ENCODE measurements at places on chromosomes 12 and 14.
A peak's percentile ranks its signal among the peaks of the same experiment; 100 is the strongest.

DNA sequence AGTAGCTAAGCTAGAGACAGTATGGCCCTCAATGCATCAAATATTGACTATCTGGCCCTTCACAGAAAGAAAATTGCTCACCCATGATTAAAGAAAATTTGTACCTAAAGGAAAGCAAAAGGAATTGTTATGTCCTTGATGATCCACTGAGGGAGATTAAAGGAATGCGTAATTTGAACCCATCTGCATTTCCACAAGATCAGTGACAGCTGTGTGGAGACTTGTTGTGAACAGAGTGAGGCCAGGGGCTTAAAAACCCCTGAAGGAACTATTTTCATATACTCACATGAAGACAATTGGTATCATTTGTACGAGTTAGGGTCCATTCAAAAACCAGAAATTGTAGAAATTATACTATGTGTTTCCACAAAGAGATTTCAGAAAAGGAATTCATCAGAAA, 1908.1 kb upstream of the SEL1L start:
- DNase-seq = no peak

- no peak for DNase-seq
These were observed 74.7 kb downstream of the DBX2 start for GRCh38 chr12:44976246-44976645.

DNA sequence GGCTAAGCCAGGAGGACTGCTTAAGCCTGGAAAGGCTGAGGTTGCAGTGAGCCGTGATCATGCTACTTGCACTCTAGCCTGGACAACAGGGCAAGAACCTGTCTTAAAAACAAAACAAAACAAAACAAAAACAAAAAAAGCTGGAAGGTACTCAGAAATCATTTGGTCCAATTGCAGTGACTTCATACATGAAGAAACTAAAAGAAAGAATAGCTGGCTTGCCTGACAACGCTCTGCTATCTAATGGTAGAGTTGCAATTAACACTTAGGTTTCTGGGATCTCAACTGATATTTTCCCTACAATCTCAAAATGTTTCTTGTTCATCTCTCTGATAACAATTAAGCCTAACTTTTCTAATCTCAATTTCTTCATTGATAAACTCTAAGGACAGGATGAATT, 13.7 kb downstream of the EEA1 start:
- DNase-seq = no peak

GRCh38 chr12:69161829-69162228, 77.5 kb upstream of the CPSF6 start:
- no peak for DNase-seq

DNA sequence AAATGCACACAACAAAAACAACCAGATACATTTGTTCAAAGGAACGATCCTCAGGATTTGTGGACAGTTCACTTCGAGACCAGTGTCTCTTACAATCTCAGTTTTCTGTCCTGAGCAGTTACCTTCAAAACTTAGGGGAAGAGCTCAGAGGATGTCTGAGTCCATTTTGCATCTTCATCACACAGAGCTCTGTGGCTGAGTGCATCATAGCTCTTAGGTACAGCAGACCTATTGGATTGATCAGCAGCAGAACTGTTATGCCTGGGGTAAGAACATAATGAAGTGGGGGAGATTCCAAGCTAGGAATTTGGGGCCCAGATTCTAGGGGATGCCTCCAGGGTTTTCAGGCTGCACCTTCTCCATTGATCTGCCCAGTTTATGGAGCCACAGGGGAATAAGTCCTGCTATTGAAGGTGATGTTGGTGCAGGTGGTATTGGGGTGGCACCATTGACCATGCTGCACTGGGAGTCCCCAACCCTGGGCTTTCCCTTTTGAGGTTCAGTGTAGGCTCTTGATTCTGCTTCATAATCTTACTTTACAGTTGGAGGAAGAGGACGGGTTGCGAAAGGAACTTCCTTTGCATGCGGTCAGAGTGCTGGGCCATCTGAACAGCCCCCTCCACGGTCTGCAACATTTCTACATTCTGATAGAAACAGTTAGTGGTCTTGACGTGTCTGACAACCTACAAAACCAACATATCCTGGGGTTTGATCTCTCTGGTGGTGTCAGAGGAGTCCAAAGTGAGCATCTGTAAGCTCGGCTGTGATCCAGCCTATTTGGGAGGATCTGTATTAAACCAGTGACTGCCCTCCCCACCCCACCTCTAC, 112.8 kb downstream of the CHST11 start:
- DNase-seq = no peak

GRCh38 chr14:67529947-67530935, 2.8 kb upstream of the PLEKHH1 start:
- no peak for DNase-seq

DNA sequence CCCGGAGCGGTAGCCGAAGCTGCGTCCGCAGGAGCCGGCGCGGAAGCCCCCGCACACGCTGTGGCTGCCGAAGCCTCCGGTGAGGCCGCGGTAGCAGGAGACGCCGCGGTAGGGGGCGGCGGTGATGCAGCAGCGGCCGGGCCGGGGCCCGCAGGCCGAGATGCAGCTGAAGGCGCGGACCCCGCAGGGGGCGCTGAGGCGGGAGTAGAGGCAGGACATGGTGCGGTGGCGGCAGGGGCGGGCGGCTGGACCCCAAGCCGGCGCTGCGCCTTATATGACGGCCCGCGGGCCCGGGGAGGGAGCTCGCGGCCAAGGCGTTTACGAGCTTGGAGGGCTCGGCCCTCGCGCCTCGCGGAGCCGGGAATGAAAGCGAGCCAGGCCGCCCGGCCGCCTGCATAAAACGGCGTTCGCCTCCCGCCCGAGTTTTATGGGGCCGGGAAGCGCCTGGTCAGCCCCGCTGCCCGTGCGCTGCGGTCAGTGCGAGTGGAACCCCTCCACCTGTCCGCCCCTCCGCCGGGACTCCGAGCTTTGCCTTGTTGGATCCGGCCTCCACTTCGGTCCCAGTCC, 16.0 kb upstream of the KRT86 start:
- no peak for DNase-seq

GRCh38 chr14:65167072-65167645, 64.8 kb upstream of the MAX start:
- no peak for DNase-seq

- DNase-seq = no peak
These were observed 2.3 kb downstream of the ETV6 start for GRCh38 chr12:11651785-11652184.

- DNase-seq = no peak
These were observed 5.7 kb downstream of the RAB35 start for GRCh38 chr12:120110550-120111501.

DNA sequence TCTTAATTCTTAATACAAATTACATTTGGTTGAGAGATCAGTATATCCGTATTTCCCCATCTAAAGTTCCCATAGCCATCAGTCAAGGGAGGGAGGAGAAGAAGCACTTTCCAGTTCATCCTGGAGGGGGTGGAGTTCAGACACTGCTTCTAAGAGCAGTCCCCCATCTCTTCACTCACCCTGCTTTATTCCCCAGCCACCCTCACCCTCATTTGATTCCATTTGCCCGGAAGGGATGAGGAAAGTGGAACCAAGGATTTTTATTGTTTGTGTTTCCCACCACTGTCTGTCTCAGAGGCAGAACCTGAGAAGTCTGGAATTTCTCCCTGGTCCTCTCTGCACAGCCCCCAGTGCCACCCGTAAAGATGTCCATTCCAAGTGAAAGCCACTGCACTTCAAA, 134.2 kb upstream of the HIF1A start:
- DNase-seq = no peak

DNA sequence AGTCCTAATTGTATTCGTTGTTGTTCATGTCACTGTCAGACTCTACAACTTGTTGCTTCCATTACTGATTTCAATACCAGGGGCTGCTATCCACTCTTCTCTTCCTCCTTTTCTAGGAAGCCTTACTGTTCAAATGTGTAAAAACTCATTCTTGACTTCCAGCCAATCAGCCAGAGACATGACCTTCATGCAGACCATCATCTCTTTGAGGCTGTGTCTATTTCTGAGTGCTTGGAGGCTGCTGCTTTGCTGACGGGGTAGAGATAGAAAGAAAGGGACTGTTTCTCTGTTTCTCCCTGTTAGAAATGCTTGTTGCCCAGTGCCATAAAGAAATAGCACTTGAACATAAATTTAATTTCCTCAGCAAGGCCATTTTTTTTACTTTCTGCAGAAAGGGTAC, 282.9 kb downstream of the RGS6 start:
- DNase-seq = no peak

- DNase-seq = peak; percentile 36
These were observed 197.3 kb downstream of the TMTC3 start for GRCh38 chr12:88339254-88339949.

- no peak for DNase-seq
These were observed 1.7 kb upstream of the NOS1 start for GRCh38 chr12:117363056-117363662.

GRCh38 chr14:97276573-97276972, 479.4 kb downstream of the VRK1 start:
- no peak for DNase-seq

GRCh38 chr12:118035190-118036041, 18.9 kb downstream of the RFC5 start:
- DNase-seq = no peak

DNA sequence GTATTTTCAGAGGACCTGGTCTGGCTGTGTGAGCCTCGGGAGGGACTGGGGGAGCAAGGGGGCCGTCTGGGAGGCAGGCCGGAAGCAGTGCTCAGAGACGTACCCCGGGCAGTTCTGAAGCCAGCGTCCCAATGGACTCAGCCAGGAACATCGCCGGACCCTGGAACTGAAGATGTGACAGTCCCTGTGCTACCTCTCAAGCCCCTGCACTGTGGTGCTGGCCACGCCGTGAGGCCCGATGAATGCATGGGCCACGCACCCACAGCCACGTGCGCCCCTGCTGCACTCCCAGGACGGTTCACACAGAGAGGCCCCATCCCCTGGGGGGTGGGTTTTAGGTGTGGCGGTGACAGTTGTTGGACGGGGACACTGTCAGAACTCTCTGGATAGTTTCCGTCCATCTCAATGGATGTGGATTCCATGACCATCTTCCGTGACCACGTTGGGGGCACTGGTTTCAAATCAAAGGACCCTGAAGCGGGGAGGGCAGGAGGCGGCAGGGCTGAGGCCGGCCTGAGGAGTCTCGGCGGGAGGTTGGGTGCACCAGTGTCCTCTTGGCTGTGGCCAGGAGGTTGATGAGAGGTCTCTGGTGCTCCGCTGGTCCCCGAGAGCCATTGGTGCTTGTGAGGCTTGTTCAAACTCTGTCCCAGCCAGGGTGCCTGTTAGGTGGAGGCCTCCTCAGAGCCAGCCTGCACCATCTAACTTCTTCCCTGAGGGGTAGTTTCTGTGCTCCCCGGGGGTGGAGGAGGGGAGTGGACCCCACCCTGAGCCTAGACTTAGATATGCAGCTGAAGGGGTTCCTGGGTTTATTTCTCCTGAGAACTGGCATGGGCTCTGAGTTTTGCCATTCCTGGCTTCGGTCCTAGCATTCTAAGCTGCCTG, 36.3 kb upstream of the TSPAN9 start:
- DNase-seq = no peak

- peak; percentile 57 for DNase-seq
These were observed 89.1 kb downstream of the MIA2 start for GRCh38 chr14:39322807-39323206.

DNA sequence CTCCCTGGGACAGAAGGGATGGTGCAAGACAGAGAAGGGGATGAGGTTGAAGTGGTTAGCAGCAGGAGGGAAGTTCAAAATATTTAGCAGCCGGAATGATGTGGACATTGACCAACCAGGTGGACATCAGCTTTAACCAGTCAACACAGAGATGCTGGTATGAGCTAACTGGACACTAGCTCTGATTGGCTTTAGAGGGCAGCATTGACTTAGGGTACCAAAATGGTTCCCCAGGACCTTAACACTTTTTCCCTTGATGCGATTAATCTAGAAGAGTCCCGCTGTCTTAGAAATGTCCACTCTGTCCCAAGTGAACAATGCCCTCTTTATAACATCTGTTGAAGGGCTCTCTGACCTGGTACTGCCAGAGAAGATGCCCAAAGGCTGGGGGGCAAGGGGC, 134.0 kb upstream of the GSC start:
- no peak for DNase-seq

Data from BJ (cell line).